ENCODE measurements at places on chromosomes 2 and 18. TPM values are rescaled to one million over a fixed set of nuclear protein-coding genes. Genes with fewer than 3 reads are reported as not detected.

- DNase-seq, result no peak
Measured at GRCh38 chr2:41657226-41657625, 390.6 kb upstream of the PKDCC start.

GRCh38 chr2:211996857-211997256, 541.7 kb downstream of the ERBB4 start:
- no peak for DNase-seq

- no peak for DNase-seq
Measured at GRCh38 chr2:134153294-134153880, 100.5 kb upstream of the MGAT5 start.

GRCh38 chr2:167182403-167182802, 294.1 kb downstream of the XIRP2 start:
- DNase-seq, result no peak

DNA sequence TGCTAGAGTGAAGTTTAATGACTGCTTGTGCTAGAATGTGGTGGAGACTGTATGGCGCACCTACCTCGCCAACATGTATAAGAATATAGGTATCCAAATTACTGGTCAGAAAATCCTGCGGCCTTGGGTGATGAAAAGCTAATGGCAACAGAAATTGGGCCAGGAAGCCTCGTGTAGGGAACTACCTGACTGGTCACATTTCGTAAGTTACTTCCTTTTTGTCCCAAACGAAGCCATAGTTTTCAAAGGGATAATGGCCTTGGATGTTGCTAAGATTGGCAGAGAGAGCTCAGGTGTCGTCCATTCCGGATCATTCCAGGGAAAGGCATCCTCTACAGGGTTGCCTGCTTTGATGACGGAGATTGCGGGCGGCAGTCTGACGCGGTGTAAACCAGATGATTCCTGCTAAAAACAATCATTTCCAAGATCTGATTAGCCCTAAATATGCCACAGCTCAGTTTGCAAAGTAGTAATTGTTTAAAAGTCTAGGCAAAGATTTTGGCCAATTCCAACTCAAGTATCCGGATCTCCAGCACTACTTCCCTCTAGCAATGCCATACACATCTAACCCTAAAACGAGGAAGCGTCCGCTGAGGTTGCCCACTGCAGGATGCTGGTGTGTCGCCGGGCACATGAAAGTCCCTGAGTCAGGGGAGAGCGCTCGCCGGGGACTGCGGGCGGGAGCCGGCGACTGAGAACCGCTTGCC, 708 bp upstream of the MALT1 start:
- no peak for DNase-seq

DNA sequence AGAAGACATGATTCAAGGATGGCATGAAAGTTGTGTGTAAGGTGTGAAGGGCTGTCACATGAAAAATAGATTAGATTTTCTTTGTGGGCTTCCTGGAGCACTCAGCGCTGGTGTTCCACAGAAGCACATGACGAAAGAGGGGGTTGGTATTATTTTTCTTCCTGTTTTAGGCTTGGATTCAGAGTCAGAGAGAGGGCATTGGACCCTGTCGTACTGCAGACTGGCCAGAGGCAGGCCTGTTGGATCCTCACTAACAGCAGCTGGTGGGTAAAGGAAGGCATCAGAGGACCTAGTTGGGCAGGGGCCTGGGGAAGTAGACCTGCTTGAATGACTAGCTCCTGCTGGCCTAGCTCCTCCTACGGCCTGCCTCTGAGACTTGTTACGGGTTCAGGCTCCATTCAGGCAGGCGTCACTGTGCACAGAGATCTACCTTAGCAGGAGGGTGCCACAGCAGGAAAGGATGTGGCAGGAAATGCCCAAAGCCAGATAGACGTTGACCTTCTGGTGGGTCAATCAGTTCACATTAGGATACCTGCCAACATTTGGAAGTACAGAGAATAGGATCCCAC, 13.1 kb downstream of the CTLA4 start:
- DNase-seq, result no peak

DNA sequence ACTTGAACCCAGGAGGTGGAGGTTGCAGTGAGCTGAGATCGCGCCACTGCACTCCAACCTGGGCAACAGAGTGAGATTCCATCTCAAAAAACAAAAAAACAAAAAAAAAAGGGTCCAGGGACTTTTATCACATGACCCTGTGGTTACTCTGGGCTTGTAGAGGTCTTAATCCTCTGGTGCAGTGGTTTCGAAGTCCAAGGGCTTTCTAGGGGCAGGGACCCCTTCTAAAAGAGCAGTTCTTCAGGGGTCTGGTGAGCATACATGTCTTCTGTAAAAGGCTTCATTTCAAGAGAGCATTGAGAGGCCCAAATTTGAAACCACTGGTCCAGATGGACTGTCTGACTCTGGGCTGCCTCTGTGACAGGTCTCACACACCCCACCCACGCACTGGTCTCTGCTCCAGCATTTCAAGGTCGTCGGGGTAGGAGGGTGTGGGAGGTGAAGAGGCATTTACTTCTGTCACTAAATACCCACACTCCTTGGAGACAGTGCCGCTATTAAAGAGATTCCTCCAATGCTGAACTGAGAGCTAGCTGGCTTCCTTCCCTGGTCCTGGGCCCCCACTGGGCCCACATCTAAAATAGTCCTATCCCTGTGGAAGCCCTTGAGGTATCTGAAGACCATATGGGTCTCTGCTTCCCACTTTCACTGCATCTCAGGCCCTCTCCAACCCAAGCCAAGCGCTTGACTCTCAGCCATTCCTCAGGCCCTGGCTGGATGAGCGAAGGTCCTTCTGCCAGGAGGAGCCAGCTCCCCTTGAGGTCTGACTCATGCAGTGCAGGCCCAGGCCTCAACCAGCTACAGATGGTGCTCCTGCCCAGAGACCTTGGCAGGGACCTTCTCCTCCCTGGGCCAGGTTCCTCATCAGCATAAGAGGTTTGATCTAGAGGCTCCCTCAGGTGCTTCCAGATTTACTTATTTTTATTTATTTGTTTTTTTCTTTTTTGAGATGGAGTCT, 44.8 kb downstream of the PAX8 start:
- DNase-seq, result no peak

GRCh38 chr2:165067643-165068486, 112.5 kb upstream of the SLC38A11 start:
- DNase-seq, result no peak

- DNase-seq, result no peak
Measured at GRCh38 chr2:10327896-10328669, 25.4 kb downstream of the HPCAL1 start.

GRCh38 chr2:9630117-9630735, 571 bp downstream of the YWHAQ start:
- DNase-seq, result peak; percentile 83

DNA sequence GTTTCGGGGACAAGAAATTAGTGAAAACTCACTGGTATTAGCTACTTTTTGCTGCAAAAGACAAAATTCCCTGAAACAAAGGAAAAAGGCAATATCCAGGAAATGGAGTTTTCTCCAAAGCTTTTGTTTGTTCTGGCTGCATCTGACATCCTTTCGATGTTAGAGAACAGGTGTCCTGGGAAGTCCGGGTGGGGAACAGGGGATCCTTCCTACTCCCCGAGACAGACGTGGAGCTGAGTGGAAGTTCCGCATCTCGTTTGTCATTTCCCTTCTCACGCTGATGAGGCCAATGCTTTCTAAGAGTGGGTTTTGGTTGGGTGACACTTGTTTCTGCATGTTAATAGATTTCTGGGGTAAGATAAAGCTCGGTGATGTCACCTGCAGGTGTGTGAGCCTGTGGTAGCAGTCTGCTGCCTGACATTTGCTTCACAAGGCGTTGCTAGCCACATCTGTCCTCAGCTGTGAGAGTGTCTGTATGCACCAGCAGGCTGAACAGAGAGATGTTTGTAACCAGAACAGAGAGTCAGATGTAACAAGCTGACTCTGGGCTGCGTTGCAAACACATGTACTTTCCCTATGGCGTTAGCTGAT, 125.9 kb downstream of the ACOXL start:
- peak; percentile 87 for DNase-seq

- no peak for DNase-seq
Measured at GRCh38 chr2:30605197-30605596, 158.2 kb downstream of the LCLAT1 start.

DNA sequence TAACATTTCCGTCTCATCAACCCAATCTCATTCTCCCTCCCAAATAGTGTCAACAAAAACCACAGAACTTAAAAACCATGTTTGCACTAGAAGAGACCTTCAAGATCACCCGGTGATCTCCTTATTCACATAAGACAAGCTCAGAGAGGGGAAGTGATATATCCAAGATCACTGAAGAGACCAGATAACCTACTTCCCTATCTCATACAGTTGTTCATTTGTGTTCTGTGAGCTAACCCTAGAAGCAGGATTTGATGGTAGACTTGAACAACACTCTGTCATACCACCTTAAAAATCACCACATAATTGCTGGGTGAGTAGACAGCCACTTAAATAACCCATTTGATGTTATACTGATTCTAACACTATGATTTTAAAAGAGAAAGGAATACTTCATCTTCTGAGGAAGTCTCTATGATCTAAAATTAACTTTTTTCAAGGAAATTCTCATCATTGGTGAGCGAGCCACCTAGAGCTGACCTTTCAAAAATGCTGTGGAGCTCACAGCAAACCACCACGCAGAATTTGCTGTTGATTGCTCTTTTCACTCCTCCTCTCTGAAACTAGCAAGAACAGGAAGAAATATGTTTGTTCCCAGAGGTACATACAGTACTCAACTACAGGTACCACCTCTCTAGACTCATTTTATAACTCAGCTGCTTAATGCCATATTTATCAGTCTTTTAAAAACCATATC, 15.1 kb downstream of the AAK1 start:
- no peak for DNase-seq

SLC5A7 gene
- not detected for total RNA-seq

CYP1B1 gene
- 4.2 TPM for total RNA-seq

CRYGC gene
- not detected for total RNA-seq

CNDP1 gene
- 0.28 TPM for total RNA-seq
